ENCODE measurements at places on chromosomes 7 and 10.

DNA sequence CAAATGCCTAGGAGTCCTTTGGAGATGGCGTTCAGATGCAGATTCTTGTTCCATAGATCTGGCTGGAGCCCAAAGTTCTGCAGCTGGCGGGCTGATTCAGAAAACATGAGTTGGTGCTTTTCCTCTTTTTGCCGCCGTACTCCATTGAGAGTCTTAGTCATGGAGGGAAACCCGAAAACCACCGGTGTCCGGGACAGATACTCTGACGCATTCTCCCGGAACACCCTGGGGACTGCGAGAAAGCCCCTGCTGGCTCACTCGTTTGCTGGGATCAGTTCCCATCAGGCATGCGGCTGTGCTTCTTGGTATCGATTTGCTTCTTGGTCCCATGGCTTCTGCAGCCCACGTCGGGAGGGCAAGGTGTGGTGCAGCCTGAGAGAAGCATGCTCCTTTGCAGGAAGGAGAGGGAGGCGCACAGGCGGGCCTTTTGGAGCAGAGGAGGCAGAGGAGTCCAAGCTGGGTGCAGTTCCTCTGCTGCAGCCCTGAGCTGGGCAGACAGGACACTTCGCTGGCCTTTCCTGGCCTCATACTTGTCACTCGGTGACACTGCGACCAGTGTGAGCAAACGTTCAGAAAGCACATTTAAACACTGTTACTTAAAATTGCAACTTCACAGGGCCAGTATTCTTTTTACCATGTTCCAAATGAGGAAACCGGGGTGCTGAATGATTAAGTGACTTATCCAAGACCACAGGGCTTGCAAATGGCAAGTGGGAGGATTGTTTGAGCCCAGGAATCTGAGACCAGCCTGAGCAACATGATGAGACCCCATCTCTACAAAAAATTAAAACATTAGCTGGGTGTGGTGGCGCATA lies 30.6 kb upstream of the PFKFB3 start:
- DNase-seq, result no peak

- no peak for DNase-seq
Measured at GRCh38 chr7:133845005-133845404, 282.1 kb upstream of the LRGUK start.

GRCh38 chr10:49837051-49837478 lies 74.9 kb upstream of the OGDHL start:
- DNase-seq, result no peak

DNA sequence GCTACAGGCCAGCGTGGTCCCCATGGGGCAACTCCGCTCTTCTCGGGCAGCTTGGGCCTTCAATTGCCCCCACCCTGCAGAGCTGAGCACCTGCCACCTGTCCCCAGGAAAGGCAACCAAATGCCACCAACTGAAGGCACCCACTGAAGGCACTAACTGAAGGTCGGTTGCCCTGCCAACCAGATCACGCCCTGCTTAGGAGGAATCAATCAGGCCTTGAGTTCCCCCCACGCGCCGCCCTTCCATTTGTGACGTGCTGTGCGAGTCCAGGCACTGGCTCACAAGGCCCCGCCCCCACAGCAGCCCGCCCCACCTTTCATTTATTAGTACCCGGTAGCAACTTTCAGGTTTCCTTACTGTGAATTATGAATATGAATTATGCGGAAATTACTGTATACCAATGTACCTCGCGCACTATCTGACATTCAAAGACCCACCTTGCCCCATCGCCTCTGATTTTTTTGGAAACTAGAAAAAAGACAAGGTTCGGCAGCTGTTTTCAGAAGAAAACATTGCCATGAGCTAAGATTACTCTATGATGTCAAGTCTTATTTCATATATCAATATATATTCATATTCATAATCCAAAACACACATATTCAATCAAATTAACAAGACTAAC lies 83.6 kb upstream of the ABI1 start:
- DNase-seq, result no peak

DNA sequence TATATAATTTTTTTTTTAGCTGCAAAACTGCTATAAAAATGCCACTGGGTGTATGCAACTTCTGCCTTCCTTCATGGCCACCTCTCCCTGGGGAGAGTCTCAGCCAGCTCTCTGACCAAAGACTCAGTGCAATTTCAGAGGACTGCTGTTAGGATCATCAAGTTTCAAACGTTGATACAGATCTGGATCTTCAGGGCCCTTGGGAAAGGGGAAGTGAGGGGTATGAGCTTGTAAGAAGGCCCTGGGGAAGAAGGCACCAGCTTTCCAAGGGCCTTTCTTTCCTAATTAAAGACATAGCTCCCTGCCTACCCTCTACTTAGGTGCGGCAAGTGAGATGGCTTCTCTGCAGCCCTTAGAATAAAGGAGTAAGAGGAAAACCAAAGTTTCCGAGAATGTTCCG lies 130.4 kb downstream of the CUL2 start:
- no peak for DNase-seq

- DNase-seq, result no peak
Measured at GRCh38 chr7:121404348-121404747, 8.2 kb upstream of the FAM3C start.

- no peak for DNase-seq
Measured at GRCh38 chr10:92291921-92292845, 1.2 kb downstream of the MARCHF5 start.

Data from stimulated activated CD8-positive, alpha-beta memory T cell treated with anti-CD3 and anti-CD28 coated beads, Interleukin-15, amount 100 ng/mL, for 4 hours (primary cell).